ENCODE measurements at places on chromosomes 7 and 10.

DNA sequence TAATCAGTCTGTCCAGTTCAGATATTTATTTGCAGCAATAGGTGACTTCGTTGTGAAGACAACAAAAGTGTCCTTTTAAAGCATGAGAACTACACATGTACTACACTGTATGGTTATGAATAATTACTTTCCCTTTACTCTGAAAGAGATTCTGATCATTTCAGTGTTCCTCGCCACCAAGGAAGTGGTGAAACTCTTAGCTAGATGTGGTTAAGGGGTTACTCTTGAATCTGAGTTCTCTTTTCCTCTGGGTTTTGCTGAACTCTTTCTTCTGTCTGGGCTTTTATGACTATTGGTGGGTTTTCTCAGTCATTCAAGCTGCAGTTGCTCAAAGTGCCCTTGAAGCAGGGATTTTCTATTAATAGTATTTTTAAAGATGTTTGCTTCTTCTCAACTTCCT is 127.9 kb upstream of the SEM1 start:
- DNase-seq = no peak

GRCh38 chr7:90312745-90313144 is 8.4 kb downstream of the FAM237B start:
- DNase-seq = no peak

- DNase-seq = no peak
Observed at GRCh38 chr7:142908921-142909890, 23.7 kb upstream of the TRPV6 start.

- DNase-seq = no peak
Observed at GRCh38 chr10:11509036-11509435, 102.4 kb downstream of the USP6NL start.

DNA sequence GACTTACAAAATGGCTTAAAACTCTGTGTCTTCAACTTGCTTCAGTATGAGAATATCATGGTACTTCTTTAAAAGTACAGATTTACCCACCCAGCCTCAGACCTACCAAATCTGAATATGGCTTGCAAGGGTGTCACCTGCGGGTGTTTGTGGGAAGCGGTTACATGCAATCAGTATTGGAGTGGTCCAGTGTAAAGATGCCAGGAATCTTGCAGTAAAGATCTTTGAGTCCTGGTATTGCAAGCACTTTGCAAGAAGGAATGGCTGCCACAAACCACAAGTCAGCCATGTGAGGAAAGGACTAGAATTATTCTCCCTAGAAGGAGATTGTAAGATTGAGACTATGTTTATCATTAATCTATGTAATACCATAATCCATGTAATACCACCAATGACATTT is 115.1 kb downstream of the PON1 start:
- DNase-seq = no peak

GRCh38 chr7:57305192-57305748 is 144.7 kb upstream of the ZNF716 start:
- no peak for DNase-seq

DNA sequence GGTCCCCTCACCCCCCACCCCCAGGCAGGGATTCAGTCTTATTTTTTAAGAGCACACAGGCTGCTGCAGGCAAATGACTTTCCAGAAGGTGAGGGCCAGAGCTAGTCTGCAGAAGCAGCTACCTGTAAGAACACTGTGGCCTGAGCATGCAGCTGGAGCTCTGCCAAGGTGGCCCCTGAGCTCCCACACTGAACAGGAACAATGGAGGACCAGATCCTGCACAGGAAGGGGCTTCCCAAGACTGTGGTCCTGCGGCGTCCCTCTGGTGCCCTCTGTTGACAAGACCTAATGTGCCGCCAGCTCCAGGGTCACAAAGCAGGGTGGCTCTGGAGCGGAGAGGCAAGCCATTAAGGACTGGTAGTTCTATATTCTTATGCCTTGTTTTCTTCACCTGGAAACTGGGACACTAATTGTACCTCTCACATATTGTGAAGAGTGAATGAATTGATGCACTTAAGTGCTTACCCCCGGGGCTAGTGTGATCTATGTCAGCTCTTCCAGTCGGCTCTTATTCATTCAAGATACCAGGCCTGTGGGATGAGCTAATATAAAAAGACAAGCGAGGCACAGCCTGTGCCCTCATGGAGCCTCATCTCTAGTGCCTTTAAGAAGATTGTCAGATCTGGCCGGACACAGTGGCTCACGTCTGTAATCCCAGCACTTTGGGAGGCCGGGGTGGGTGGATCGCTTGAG is 8.0 kb upstream of the BEND7 start:
- DNase-seq = no peak

DNA sequence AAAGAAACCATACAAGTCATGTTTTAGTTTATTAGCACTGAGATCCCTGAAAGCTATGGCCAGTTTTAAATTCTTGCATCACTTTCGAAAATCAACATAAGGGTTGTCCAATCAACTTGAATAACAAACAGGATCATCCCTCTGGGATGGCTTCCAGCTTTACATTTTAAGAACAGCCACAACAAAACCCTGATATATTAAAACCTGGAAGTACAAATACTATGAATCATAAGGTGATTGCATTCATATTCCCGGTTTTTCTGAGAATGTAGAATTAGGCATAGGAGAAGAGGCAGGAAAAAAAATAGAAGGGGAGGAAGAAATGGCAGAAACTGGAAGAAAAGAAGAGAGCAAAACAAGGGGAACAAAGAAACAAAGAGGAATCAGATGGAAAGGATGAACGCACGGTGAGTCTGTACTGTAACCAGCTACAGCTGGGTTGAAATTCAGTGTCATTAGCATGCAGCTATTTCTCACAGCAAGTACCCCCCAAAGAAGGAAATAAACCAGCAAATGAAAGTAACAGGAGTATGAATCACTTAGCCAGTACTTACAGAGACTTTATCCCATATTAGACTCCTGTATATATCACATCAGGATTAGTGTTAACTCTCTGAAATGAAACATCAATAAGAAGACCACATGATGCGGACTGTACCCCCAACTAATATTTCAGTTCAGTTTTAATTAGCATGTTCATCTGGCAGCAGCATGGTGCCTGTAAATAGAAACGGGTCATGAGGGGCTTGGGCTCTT is 301.3 kb downstream of the RNLS start:
- DNase-seq = no peak

DNA sequence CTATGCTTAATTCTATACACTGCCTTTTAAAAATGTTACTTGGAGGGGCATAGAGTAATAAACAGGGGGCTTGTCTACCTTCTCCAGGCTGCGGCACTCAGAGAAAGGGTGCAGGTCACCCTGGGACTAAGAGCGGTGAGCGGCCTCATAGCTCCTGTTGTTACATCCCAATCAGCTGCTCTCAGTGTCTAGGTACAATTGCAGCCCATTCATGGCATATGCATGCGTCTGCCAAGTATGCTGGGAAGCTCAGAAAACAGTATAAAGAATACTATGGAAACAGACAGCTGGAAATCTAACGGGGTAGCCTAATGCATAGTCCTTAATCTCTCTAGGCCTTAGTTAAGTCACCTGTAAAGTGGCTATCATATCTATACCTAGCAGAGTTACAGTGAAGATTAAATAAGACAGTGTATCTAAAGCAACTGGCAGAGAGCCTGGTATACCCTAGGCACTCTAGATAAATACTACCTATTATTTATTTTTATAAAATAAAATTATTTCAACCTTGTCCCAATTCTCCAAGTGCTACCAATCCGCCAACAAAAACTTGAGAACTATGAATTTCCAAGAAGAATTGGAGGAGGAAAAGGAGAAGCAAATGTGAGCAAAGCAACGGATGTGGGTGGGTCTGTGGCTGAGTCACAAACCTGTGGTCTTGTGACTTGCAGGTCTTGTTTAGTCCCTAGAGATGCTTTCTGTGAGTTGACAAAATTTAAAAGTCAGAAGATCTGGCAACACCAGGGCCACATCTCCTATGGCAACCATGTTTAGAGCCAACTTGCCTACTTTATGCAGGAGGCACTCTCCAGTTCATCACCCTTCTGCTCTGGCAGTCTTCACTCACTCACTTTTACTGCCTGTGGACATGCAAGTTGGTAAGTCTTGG is 183.0 kb downstream of the RAPGEF5 start:
- no peak for DNase-seq

- no peak for DNase-seq
Observed at GRCh38 chr7:64614812-64615211, 51.1 kb upstream of the ZNF107 start.

- no peak for DNase-seq
Observed at GRCh38 chr7:66076462-66077329, 1.1 kb downstream of the ASL start.

GRCh38 chr10:13913897-13914296 is 327.1 kb downstream of the PRPF18 start:
- no peak for DNase-seq

GRCh38 chr10:112775892-112776674 is 174.0 kb upstream of the TCF7L2 start:
- DNase-seq = no peak

DNA sequence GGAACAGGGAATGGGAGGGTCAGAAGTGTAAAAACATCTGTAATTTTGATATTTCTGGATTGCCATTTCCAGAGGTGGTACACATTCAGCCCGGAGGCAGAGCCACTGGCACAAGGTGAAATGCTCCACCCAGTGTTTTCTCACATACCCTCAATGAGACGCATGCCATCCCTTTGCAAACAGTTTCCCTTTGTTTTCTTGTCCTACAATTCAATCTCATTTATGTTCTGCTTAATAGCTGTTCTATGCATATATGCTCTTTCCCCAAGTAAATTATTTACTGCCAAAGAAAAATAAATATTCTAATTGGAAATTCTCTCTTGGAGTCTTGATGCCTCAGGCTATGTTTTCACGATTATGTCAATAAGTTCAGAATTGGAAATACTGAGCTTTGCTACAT is 369.7 kb upstream of the AKR1E2 start:
- no peak for DNase-seq

- DNase-seq = peak; percentile 15
Observed at GRCh38 chr10:124231168-124232155, 138.1 kb upstream of the CHST15 start.

DNA sequence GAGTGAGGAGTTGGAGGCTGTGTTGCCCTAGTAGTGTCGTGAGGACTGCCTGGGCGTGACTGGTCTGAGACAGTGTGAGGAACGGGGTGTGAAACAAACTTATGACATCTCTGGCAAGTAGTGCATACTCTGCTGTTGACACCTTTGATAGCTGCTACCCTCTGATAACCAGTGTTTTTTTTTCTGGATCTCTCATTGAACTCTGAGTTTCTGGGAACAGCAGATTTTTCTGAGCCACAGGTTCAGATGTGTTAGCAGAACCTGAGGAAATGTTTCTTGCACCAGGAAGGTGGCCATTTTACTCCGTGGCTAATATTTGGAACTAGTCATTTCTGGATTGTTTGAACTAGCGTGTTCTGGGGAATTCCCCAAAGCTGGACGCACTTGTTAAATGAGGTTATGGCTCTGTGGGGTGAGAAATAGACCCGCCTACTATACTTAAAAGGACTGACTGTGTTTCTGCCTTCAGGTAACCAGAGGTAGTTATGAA is 52.9 kb downstream of the AUTS2 start:
- no peak for DNase-seq

GRCh38 chr7:137850972-137851945 is 4.5 kb upstream of the DGKI start:
- no peak for DNase-seq

DNA sequence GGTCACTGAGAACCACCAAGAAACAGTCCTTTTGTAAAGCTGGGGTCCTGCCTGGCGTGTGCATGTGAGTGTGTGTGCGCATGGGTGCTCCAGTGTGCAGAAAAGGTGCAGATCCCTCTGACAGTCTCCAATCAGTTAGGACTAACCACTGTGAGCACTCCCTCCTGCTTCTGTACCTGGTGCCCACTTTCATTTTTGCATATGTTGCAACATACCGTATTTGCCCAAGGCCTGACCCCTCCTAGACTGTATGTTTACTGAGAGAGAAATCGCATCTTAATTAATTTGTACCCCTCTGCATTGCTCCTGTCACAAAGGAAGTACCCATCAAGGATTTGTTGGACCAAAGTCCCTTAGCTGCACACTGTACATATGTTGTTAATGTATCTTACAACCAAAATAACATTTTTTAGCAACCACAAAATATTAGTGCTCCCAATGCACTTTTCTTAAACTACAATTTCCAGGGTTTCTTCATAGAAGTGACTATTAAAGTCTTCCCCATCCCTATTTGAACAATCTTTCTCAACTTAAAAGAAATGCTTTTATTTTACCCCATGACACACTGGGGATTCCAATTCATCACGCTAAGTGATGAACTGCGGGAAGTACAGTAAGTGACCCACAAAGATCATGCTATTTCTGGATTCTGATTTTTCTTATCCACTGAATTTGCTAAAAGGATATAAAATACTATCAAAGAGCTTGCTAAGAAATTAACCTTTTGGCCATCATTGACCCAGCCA is 16.6 kb downstream of the PAXIP1 start:
- DNase-seq = no peak

DNA sequence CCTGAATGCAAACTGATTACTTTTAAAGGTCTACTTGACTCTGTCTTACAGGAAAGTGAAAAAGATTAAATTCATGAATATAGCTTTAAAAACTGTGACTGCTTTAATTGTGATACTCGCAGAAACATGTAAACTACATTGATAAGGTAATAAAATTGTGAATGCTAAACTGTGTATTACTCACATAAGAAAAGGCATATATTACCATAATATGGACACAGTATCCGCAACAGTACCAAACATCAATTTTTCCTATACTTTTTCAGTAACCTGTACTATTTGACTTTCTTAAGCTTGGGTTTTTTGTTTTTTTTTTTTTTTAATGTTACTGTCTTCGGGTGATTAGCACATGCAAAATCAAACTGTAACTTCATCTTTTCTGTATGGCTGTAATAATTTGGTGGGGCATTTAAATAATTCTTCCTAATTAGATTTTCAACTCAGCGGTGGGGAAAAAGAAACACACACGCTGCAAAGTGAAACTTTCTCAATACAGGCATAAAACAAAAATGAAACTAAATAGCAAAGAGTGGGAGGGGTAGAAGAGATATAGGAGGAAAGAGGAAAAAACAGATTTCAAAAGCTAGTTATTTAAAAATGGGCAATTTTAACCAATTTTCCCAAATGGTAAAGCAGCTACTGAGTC is 23.2 kb downstream of the NT5C3A start:
- DNase-seq = no peak

DNA sequence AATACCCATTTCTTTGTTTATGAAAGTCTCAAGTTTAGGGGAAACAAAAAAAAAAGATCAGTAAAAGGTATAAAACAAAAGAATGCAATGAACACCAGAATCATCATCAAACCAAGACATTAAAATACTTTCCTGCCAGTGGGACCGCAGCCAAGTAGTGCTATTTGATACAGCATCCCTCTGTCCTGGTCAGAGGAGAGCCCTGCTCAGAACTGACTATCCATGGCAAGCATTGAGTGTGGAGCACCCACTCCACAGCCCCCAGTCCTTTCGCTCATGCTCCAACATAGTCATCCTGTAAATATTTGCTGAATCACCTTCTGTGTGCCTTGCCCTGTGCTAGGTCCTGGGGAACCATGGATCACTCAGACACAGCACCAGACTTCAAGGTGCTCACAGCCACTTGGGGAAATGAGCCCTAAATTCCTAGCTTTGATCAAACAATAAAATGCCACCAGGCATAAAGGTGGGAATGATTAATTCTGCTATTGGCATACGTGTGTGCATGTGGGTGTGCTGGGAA is 213.6 kb upstream of the TBX20 start:
- no peak for DNase-seq

Data from activated T-helper 1 cell treated with anti-CD3 and anti-CD28 coated beads, Interleukin-2, amount 50 U/mL, for 16 hours (primary cell).